Stimulated activated CD4-positive, alpha-beta T cell treated with anti-CD3 and anti-CD28 coated beads, Interleukin-15, amount 100 ng/mL, for 1 hour (primary cell): ENCODE measurements at places on chromosomes 5 and 9.

DNA sequence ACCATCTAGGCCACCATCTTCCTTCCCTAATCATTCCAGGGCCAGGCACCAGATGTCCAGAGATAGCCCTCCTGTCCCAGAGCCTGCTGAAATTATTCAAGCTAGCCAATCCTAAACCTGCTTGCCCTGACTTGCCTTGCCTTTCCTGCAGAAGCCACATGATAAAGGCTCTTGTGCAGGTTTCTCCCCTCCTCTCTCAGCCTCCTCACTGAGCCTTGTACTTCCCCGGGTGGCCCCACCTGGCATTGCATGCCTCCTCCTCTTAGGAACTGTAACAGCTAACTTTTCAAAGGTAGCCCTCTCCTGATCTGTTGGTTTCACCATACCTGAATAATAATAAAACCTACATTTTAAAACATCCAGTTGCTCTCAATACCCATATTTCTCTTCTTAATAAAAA, 42.6 kb downstream of the DIRAS2 start:
- no peak for DNase-seq

DNA sequence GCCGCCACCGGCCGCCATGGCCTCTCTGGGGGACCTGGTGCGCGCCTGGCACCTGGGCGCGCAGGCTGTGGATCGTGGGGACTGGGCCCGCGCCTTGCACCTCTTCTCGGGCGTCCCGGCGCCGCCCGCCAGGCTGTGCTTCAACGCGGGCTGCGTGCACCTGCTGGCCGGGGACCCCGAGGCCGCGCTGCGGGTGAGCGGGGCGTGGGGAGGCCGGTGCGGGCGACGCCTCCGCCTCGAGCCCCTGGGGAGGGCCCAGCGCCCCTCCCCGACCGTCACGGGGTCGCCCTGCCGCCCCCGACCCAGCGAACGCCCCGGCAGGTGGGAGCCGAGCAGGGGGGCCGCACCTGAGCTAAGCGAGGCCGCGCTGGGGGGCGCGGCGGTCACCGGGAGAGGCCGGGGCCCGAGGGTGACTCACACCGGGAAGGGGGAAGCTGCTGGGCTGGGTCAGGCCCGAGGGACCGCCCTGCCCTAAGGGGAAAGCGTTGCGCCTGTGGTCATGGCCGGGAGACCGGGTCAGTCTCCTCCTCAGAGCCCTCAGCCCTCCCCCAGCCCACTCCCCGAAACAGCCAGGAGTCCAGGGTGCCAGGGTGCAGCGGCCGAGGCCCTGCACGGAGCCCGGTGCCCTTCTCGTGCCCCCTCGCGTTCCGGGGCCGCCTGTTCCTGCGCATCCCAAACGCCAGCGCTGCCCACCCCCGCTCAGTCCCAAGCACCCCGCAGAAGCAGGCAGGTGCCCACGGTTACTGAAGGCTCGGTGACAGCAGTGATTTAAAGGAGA, 510 bp downstream of the NOXA1 start:
- no peak for DNase-seq

DNA sequence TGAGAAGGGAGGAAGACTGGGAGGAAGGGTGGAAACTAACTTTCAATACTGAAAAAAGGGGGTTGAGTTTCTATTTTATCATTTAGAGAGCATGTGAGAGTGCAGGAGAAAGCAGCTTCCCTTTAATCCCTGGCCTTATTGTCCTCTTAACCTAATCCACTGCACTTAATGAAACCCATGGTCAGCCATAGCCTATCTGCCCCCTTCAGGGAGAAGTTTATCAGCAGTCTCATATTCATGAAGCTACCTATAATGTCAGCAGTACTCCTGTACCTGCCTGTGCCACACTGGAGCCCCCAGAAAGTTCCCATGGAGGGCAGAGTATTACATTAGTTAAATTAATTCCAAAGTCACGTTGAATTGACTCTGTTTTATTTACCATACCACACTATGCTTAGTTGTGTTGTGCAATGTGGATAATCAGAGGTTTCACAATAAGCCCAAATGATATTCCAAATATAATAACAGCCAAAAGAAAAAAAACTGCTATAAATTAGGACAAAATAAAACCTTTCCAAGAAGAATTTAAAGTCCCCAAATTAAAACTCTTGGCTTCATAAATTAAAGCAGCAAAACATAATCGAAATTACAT, 62.9 kb downstream of the MUSK start:
- no peak for DNase-seq

GRCh38 chr5:96721351-96721977, 59.3 kb downstream of the CAST start:
- DNase-seq: no peak

DNA sequence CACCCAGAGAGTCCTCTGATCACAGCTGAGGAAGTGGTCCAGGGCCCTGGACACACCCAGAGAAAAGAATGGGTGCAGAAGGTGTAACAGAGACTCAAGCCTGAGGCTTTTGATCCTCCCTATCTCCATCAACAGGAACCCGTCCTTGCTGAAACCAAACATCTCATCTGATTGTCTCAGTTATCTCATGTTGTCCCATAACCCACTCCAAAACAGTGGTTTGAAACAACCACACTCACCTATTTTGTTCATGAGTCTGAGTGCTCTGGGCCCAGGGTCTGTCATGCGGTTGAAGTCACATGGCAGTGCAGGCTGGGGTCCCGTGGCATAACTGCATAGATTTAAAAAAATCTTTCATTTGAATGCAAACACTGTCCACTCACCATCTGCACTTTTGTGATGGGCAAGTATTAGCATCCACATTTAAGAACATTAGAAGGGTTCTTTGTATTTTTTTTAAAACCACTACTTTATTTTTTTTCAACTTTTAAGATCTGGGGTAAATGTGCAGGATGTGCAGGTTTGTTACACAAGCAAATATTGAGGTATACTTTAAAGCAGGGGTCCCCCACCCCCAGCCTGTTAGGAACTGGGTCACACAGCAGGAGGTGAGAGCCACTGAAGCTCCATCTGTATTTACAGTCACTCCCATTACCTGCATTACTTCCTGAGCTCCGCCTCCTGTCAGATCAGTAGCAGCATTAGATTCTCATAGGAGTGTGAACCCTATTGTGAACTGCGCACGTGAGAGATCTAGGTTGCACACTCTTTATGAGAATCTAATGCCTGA, 255.8 kb downstream of the ROR2 start:
- DNase-seq: no peak
